ENCODE measurements at places on chromosomes 7 and 10.

DNA sequence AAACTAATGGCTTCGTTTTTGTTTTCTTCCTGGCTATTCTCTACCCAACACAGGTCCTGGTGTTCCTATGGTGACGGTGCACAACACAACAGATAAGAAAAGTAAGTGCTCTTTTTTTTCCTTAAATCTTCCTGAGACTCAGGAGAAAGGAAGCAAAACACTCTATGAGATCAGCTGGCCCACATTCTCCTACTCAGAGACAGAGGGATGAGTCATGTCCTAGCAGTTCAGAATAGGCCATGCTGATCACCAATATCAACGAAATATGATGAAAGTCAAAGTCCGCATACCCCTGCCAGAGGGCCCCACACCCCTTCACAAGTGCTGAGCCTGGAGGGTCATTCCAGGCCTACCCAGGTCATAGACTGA, 149.2 kb downstream of the PAXIP1 start:
- no peak for DNase-seq

DNA sequence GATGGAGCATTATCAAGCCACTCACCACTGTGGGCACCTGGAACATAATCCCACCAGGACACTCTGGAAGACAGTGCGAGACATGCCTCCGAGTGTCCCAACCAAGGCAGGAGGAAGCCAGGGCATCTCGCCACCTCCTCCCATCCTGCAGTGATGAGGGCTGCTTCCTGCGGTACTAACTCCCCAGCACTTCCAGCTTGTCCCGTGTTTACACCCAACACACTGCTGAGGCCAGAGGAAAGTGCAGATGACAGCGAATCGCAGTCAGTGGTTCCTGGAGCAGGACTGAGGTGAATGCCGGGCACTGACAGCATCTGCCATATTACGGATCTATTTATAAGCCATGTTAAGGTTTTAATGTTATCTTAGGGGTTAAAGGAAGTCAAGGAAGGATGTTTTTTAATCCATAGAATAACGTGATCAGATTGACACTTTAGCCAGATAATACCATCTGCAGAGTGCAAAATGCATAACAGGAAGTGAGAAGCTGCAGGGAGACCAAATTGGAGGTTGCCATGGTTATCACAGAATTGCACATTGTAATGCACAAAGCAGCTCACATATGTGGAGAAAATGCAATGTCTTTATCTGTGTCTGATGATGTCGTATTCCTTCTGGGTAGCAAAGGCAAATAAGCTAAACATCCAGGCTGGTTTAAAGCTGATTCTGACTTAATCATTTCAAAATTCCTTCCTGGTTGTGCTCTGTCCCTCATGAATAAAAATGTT, 314.1 kb upstream of the C7orf33 start:
- DNase-seq = no peak

DNA sequence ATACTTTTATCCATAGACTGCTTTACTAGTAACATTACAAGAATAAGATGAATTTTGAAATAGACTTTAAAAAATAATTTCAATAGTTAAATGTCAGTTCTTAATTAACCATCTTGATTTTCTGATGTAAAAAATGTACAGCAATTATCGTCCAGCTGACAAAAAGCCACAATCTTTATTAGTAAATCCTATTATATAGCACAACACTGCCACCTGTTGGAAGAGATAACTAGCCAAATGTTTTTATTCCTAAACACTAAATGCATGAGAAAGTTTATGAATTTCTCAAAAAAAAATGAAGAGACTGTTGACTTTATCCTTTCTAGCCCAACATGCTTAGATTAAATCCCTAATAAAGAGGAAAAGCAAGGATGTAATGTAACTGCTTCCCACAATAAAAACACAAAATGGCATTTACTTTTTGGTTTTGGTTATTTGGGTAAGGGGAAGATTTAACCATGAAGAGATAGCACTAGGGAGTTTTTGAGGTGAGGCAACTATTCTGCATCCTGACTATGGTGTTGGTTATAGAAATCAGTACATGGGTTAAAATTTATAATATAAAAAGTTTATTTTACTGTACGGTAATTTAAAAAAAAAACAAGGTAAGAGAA, 8.0 kb downstream of the COA1 start:
- no peak for DNase-seq

DNA sequence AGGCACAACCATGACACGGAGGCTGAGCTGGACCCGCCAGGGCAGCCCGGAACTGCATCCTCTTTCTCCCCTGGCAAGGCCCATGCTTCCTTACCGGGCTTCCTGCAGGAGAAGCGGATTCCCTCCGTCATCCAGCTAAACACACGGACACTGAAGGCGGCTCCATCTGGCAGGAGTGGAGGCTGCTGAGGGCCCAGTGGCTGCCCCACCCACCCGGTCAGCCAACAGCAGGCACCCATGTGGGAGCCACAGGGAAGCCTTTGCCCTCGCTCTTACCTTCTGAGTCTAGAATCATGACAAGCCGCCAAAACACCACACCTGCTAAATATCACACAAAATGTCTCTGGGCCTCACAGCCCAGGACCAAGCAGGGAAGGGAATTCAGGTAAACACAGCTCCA, 321.6 kb upstream of the RNF32 start:
- DNase-seq = no peak

DNA sequence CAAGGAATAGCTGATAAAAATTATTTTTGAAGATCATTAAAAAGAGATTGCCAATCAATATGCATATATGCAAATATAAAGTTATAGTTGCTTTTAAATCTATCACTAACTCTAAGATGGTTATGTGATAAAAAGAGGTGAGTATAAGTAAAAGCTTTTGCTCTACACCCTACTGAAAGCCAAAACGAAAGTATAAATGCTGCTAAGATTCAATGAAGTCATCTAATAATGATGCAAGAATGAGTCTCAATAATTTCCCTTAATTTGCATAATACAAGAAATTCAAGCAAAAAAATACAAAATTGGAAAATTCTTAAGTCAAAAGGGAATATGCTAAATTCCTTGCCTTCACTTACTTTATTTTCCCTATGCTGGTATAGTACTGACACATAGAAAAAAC, 75.2 kb downstream of the WAPL start:
- DNase-seq = no peak

- no peak for DNase-seq
Measured at GRCh38 chr7:113015034-113015645, 71.5 kb downstream of the GPR85 start.

Measured in stimulated activated CD4-positive, alpha-beta T cell treated with anti-CD3 and anti-CD28 coated beads, Interleukin-12 subunit alpha, Interleukin-12 subunit beta, amount 100 ng/mL, for 24 hours (primary cell).